ENCODE measurements at places on chromosomes 11 and 22.

GRCh38 chr11:132504501-132505041 lies 1027.7 kb downstream of the OPCML start:
- no peak for DNase-seq

DNA sequence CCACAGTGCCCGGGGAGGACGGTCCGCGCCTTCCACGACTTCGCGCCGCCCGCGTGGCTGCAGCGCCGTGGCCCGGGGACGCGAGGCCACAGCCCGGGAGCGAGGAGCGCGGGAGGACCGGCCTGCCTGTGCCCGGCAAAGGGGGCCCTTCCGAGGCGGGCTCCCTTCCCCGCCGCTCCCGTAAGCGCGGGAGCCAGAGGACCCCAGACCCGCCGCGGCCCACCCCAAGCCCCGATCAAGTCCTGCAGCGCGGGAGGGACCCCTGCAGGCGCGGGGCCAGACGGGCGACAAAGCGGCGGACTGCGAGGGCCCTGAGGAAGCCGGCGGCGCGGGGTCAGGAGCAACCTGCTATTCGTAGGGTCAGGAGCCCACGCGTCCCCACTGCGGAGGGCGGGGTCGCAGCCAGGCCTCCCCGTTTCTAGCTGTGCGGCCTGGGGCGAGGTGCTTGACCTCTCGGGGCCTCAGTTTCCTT lies 110.3 kb downstream of the WNT7B start:
- DNase-seq: no peak

DNA sequence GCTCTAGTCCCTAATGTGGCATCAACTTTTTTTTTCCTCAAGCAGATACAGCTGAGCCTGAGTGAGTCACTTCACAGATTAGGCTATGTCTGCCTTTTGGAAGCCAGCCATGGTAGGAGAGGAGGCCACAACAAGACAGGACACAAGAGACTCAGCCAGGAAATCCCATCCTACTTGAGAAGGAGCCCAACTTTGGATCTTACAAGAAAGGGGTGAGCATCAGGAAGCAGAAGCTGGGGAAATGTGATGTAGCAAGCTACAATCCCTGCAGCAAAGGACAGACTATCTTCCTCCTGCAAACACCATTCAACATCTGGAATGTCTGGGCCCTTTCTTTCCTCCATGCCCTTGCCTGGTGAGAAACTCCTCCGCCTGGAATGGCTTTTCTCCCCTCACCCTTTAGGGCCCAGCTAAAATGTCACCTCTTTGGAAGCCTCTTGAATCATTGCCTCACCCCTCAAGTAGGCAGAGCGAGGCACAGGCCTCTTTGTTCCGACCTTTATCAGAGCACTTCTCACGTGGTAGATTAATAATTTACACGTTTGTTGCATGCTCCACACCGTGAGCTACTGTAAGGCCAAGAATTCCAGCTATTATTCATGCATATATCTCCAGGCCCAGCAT lies 156.4 kb upstream of the PITPNB start:
- DNase-seq: peak; percentile 60

DNA sequence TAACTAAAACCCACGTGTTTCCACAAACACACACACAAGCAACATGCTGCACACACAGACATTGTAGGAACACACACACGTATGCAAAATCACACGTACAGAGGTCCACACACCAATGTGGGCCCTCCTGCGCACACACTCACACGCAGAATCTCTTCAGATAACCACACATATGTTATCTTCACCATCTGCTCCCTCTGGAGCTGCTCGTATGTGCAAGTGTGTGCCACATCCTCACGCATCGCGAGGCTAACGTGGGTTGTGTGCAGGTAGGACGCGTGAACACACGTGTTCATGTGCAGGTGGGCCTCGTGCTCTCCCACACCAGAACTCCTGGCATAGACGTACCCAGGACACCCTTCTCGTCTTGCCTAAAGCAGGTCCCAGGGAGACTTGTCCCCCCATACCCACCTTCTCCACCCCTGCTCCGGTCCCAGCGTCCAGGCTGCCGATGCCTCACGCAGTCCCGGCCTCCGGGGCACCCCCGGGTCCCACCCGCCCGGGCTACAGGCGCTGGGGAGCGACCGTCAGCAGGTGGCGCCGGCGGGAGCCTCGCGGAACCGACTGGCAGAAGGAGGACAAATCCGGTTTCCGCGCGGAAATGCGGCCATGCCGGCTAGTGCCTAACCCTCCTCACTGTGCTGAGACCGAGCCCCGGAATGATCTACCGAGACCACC lies 10.3 kb upstream of the IGSF9B start:
- DNase-seq: no peak

- no peak for DNase-seq
These were observed 4.6 kb downstream of the MOB2 start for GRCh38 chr11:1481861-1482441.

- no peak for DNase-seq
These were observed 2.3 kb downstream of the IRF7 start for GRCh38 chr11:613369-613968.

GRCh38 chr11:84413549-84413948 lies 1127.4 kb upstream of the CCDC90B start:
- DNase-seq: no peak

- DNase-seq: no peak
These were observed 53.5 kb upstream of the LMO1 start for GRCh38 chr11:8317159-8317558.

- DNase-seq: no peak
These were observed 255.3 kb upstream of the MTNR1B start for GRCh38 chr11:92714111-92714510.

- DNase-seq: no peak
These were observed 8.7 kb upstream of the ABTB2 start for GRCh38 chr11:34366522-34366921.

DNA sequence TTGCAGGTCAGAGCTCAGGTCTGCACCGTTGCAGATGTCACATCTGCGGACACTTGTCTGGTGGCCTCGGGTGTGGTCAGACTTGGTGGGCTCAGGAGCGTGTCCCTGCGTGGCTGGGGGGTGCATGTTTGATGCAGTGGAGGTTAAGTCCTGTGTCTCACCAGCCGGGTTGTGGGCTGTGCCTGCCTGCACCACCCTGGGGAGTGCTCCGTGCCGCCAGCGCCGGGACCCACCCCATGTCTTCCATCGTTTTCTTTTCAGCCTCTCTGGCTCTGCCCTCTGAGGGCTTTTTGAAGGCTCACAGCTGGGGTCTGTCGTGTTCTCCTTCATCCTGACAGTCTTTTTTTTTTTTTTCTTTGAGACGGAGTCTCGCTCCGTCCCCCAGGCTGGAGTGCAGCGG lies 26.0 kb downstream of the PPIL2 start:
- DNase-seq: no peak

- no peak for DNase-seq
These were observed 21.2 kb downstream of the FZD4 start for GRCh38 chr11:86933891-86934581.

DNA sequence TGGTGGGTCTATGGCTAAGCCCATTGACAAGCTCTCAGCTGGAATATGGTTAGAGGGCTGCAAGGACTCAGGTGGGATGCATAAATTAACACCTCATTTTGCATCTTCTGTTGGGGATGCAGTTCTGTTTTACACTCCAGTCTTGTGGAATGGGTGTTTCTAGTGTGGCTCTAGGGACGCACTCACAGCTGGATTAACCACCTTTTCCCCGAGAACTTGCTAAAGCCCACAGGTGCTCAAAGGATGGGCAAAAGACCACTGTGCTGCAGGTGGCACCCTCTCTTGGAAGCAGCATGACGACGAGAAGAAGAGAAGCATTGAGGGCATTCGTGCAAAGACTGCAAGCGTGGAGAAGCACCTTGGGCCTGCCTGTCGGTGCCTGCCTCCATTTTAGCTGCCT lies 6.9 kb downstream of the BARX2 start:
- no peak for DNase-seq

DNA sequence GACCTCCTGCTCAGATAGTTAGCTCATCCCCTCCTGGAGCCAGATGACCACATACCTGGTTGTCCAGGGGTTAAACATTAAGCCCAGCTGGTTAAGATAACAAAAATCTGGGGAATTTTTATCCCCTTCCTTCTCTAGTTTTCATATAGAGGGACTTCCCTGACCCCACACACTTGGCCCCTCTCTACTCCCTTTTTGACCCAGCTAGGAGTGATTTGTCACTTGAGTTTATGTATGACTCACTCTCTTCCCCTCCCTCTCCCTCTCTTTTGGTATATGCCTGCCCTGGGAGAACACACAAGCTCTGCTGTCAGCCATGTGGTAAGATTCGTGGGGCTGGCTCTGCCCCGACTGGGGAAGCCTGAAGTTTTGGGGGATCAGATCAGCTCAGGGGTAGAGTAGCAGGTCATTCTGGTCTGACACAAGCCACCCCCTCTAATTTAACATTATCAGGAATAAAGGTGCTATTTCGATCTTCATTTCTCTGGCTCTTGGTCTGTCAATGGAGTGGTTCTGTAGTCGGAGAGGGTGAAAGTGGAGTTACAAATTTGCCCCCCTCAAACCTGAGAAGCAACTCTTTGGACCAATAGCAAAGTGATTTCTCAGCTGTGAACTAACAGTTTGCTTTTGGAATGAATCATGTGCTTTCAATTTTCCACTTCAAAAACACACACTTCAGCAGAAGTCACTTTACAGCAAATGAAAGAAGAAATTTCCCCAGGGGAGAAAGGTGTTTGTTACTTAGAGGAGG lies 415.3 kb upstream of the CADM1 start:
- no peak for DNase-seq

Data from HS-5 (cell line).